ENCODE measurements at places on chromosomes 11 and 22. TPM values are rescaled to one million over a fixed set of nuclear protein-coding genes. Genes with fewer than 3 reads are reported as not detected.

GRCh38 chr11:68287419-68287818, 15.6 kb upstream of the C11orf24 start:
- H3K27me3 ChIP-seq, result peaks cover 3% of the 10 kb centered on the region
- H3K36me3 ChIP-seq, result peaks cover 8% of the 10 kb centered on the region
- H3K4me1 ChIP-seq, result peaks cover 12% of the 10 kb centered on the region
- no peak for DNase-seq
- no peak overlapping the region for H3K27ac ChIP-seq
- no peak overlapping the region for H3K4me3 ChIP-seq

GRCh38 chr11:75543806-75544205, 18.1 kb upstream of the GDPD5 start:
- peaks cover 8% of the 10 kb centered on the region for H3K4me1 ChIP-seq
- DNase-seq, result no peak
- peaks cover 7% of the 10 kb centered on the region for H3K27me3 ChIP-seq
- H3K4me3 ChIP-seq, result no peak overlapping the region
- H3K27ac ChIP-seq, result no peak overlapping the region
- no peaks in the 10 kb centered on the region for H3K36me3 ChIP-seq

DNA sequence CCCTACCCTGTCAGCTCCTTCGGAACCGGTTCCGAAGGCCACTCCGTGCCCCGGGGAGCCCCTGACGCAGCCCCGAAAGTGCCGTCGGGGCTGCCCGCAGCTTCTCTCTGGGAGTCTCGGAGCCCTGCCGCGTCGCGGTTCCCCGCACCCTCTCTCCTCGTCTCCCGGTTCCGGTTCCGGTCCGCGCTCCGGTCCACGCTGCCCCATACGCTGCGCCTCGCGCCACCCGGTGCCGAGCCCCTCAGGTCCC, 618 bp downstream of the MTA2 start:
- H3K27me3 ChIP-seq, result no peaks in the 10 kb centered on the region
- peaks cover 61% of the 10 kb centered on the region for H3K4me1 ChIP-seq
- peak overlapping the region; percentile 94 for H3K27ac ChIP-seq
- no peaks in the 10 kb centered on the region for H3K36me3 ChIP-seq
- no peak for DNase-seq
- peak overlapping the region; percentile 93 for H3K4me3 ChIP-seq

The KCNQ1OT1 gene
- polyA plus RNA-seq, result 0.03 TPM

GRCh38 chr11:134682577-134682976, 270.5 kb upstream of the B3GAT1 start:
- no peak overlapping the region for H3K4me3 ChIP-seq
- peaks cover 9% of the 10 kb centered on the region for H3K27me3 ChIP-seq
- H3K4me1 ChIP-seq, result no peaks in the 10 kb centered on the region
- DNase-seq, result no peak
- no peaks in the 10 kb centered on the region for H3K36me3 ChIP-seq

DNA sequence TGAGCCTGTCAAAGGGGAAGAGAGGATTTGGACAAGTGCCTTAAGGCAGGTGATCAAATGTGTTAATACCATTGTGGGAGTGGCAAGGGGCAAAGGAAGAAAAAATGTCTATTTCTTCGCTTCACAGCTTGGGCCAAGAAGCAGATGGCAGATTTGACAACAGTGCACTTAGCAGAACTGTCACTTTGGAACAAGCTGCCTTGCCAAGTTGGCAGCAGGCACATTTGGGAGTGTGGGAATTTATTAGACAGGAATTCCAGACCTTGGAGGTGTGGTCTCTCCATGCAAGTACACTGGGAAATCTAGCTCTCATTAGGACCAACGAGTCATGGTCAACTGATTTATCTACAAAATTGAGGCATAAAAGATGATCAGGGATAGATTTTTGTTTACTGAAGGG, 265.1 kb downstream of the NELL1 start:
- no peak overlapping the region for H3K4me3 ChIP-seq
- no peaks in the 10 kb centered on the region for H3K36me3 ChIP-seq
- DNase-seq, result no peak

The C11orf24 gene
- 6.1 TPM for polyA plus RNA-seq

DNA sequence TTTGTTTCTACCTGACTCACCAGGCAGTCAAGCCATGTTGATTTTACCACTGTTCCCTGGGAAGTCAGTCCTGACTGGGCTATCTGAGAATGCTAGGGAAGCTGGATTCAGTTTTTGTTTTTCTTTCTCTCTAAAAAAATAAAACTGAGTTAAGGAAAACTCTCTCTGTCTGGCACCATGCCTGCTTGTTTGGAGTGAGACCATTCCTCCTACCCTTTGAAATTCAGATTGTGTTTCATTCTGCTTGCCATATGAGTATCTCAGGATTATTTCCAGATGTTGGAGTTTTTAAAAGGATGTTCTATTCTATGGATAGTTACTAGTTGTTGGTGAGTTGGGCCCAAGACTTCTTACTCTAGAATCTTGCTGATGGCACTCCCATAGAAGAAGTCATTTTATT, 1917.0 kb downstream of the LRRC4C start:
- no peak overlapping the region for H3K27ac ChIP-seq
- H3K4me3 ChIP-seq, result no peak overlapping the region
- H3K4me1 ChIP-seq, result no peaks in the 10 kb centered on the region
- H3K27me3 ChIP-seq, result no peaks in the 10 kb centered on the region

The PNPLA5 gene
- not detected for polyA plus RNA-seq

GRCh38 chr22:45468872-45469271, 33.8 kb upstream of the FBLN1 start:
- DNase-seq, result no peak
- peaks cover 1% of the 10 kb centered on the region for H3K27me3 ChIP-seq

The TBX1 gene
- polyA plus RNA-seq, result not detected

DNA sequence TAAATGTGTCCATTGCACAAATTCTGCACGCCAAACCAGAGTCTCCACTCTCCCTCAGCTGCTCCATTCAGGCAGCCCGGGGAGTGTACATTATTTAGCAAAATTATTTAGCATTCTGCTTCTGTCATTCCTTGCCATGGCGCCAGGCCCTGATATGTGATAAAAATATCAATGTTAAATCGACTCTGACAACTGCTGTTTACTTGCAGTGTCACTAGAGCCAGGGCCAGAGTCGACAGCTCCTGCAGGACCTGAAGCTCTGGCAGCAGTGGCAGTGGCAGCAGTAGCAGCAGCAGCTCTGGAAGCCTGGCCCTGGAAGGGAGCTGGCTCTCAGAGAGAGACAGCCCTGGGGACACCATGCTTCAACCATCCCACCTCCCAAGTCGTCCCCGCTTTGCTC, 224.5 kb downstream of the BUD13 start:
- H3K36me3 ChIP-seq, result peaks cover 6% of the 10 kb centered on the region
- H3K4me3 ChIP-seq, result no peak overlapping the region
- peaks cover 47% of the 10 kb centered on the region for H3K27me3 ChIP-seq
- no peak overlapping the region for H3K27ac ChIP-seq

DNA sequence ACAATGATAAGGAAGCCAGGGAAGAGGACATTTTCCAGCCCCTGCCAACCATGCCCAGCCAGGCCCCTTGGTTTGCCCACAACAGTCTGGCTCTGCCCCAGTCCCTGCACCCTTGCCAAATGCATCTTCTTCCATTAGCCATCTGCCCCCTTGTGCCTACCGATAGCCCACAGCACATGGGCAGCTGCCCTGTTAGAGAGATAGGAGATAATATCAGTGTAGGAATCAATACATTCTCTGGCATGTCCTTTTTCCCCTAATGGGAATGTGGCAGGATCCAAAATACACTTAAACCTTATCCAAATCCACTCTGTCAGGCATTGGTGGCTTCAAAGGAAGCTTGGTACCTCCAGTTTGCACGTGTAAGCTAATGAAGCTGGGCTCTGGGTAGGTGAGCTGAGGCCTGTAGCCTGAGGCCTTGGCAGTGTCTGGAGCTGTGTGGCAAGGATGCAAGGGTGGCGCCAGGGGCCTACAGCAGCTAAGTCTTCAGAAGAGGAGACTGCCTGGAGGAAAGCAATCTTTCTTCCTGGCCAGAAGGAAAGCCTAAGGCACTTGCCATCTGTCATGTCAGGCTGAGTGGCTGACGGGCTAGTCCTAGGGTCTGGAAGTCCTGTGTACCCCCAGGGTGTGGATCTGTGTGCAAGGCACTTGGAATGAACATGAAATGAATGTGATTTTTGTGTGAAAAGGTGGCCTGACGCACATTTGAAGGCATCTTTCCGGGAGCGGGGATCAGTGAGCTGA, 164.2 kb upstream of the TBCEL start:
- H3K36me3 ChIP-seq, result no peaks in the 10 kb centered on the region
- H3K4me1 ChIP-seq, result no peaks in the 10 kb centered on the region
- no peak for DNase-seq
- H3K4me3 ChIP-seq, result no peak overlapping the region

The DRD2 gene
- polyA plus RNA-seq, result not detected

The PLAAT5 gene
- polyA plus RNA-seq, result 0.34 TPM

DNA sequence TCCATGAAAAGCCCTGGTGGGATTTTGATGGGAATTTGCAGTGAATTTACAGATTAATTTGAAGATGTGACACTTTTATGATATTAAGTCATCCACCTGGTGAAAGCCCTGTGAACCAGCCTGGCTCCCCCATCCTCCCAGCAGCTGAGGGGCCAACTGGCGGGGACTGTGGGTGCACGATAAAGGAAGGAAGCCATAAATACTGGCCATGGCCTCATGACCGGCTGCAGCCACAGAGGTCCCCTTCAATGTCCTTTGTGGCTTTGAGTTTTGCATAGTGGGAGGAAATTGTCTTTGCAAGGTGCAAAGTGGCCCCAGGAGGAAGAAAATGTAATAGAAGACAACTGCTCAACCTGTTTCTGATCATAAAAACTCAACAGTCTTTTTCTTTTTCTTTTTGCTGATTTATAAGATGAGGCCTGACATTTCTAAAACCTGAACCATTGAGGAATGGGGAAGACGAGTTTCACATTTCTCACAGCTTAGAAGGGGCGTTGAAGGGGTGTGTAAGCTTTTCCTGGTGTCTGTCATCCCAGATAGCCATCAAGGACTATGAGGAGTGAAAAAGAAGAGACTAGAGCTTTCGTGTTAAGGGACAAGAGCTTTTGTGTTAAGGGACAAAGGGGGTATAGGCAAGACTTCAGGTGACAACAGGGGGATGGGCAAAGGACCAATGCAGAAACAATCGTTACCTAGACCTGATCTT, 6.3 kb upstream of the NDUFV1 start:
- H3K4me1 ChIP-seq, result no peaks in the 10 kb centered on the region
- no peak for DNase-seq
- peaks cover 42% of the 10 kb centered on the region for H3K27me3 ChIP-seq
- no peaks in the 10 kb centered on the region for H3K36me3 ChIP-seq
- H3K27ac ChIP-seq, result no peak overlapping the region

DNA sequence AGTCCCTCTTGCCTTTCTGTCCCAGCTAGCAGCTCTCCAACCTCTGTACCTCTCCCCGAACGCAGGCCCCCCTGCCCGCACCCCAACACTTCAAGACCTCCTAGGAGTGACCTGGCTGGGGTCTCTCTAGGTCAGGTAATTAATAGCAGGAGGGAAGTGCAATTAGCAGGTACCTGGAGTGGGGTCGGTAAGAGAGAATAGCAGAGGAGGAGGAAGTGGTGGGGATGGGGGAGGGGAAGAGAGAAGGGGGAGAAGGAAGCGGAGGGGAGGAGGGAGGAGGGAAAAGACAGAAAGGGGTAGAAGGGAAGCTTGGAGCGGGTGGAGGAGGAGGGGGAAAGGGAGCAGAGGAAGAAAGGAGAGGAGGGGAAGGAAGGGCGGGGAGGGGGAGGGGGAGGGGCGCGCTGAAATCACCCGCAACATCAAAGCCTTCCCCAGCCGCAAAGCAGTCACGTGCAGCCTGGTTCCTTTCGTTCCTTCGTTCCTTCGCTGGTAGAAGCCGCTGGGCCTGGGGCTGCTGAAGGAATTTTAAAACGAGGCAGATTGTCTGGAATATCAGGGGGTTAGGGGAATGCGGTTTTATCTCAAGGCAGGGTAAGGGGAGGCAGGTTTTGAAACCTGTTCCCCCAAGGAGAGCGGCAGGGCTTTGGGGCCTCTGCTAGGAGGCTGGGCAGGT, 29.3 kb upstream of the TCF20 start:
- DNase-seq, result peak; percentile 31
- H3K4me3 ChIP-seq, result peak overlapping the region; percentile 70
- H3K4me1 ChIP-seq, result peaks cover 94% of the 10 kb centered on the region
- H3K27me3 ChIP-seq, result no peaks in the 10 kb centered on the region

DNA sequence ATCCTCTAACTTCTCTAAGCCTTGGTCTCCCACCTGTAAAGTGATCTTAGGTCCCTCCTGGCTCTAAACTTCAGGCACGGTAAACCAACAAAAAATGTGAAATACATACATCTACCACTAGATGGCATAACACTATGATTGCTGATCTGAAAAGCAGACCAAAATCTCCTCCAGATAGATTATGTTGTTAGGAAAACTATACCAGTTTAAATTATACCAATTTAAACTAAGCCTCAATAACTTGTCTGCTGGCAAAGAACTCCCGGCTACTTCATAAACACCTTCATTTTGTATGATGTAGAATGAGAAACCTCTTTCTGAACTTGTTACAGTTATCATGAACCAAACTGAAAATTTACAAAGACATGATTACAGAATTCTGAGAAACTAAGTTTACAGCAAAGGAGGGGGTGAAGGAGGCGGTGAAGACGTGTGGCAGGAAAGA, 85.9 kb downstream of the SBF2 start:
- no peaks in the 10 kb centered on the region for H3K4me1 ChIP-seq
- no peak overlapping the region for H3K4me3 ChIP-seq
- peak; percentile 58 for DNase-seq
- peaks cover 3% of the 10 kb centered on the region for H3K36me3 ChIP-seq
- H3K27me3 ChIP-seq, result no peaks in the 10 kb centered on the region

DNA sequence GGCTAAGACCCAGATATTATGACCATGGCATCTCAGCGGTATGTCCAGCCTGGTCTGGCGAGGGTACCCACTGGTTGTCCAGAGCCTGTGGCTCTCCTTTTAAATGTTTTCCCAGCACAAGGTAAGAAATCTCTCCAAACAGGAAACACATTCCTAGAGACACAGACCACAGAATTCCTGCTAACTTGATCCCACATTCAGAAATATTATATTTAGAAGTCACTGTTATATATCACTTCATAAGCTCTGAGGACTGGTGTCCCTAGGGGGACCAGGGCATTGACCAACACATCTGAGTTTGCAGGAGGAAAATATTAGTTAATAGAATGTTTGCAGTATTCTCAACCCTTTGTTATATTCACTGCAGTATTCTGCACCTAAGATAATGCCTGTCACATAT, 23.1 kb downstream of the TMPRSS13 start:
- H3K36me3 ChIP-seq, result no peaks in the 10 kb centered on the region
- no peaks in the 10 kb centered on the region for H3K4me1 ChIP-seq
- H3K27me3 ChIP-seq, result no peaks in the 10 kb centered on the region
- no peak for DNase-seq

- H3K27me3 ChIP-seq, result no peaks in the 10 kb centered on the region
- no peak overlapping the region for H3K27ac ChIP-seq
- H3K36me3 ChIP-seq, result peaks cover 77% of the 10 kb centered on the region
- no peak overlapping the region for H3K4me3 ChIP-seq
Observed at GRCh38 chr11:44190883-44191230, 95.4 kb downstream of the EXT2 start.

All from naive thymus-derived CD8-positive, alpha-beta T cell (primary cell).